SJCRH30 (cell line): ENCODE measurements at places on chromosomes 1 and 21. TPM values are rescaled to one million over a fixed set of nuclear protein-coding genes. Genes with fewer than 3 reads are reported as not detected.

GRCh38 chr1:233268389-233269022 lies 27.0 kb downstream of the PCNX2 start:
- H3K36me3 ChIP-seq: no peaks in the 10 kb centered on the region
- DNase-seq: no peak
- H3K27me3 ChIP-seq: no peaks in the 10 kb centered on the region
- H3K4me3 ChIP-seq: no peak overlapping the region

DNA sequence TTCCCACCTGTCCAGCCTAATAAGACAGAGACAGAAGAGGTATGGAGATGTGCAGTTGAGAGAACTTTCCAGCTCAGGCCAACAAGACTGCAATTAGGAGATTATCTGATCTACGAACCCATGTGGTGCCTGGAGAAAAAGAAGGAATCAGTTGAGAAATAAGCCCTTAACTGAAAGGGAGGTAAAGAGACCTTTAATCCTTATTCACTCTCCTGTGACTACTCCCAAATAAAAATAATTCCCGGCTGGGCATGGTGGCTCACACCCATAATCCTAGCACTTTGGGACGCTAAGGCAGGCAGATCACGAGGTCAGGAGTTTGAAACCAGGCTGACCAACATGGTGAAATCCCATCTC lies 31.9 kb upstream of the SARS1 start:
- DNase-seq: no peak
- H3K27me3 ChIP-seq: 0 out of 2 replicates have a peak, but pooled peaks cover under 1% of the 10 kb centered on the region
- no peaks in the 10 kb centered on the region for H3K36me3 ChIP-seq

The TPTE gene
- total RNA-seq: 0.28 and 0.38 TPM in 2 replicates

- DNase-seq: peak; percentile 54
- H3K4me3 ChIP-seq: no peak overlapping the region
- H3K4me1 ChIP-seq: no peaks in the 10 kb centered on the region
- H3K36me3 ChIP-seq: no peaks in the 10 kb centered on the region
- H3K27ac ChIP-seq: no peak overlapping the region
Observed at GRCh38 chr1:239987103-239987745, 104.5 kb upstream of the FMN2 start.

DNA sequence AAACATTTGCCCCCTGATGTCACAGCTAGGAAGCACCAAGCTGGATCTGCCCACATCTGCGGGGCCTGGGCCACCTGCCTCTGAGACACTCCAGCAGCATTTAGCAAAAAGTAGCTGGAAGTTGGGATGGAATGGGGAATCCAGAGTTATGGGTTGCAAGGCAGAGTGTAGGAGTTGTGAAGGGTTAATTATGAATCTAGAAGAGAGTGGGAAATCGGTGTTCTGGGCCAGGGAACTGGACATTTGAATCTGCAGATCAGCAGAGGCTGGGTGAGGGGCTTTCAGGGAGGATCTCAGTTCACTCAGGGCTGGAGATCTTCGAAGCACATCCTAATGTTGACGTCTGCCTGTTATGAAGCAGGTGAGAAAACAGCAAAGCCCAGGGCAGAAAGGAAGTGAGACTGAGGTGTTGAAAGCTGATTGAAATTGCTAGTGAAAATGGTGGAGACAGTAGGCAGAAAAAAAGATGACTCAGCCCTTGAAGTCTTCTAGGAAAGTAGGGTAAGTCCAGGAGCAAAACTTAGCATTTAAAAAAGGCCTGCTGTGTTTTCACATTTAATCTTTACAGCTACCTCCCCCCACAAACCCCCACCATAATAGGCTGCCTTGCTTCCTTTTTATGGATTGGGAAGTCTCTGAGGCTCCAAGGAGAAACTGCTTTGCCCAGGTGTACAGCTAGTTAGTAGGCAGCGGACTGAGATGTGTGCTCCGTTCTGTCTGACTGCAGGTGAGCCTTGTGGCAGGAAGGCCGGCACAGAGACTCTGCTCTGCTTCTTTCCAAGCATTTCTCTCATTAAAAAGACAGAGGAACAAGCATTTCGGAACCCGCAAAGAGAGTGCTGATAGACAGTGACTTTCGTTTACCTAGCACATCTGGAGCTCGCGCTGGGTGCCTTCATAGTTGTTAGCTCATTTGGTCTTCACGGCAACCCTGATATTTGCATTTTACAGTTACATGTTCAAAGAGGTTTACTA lies 7.2 kb downstream of the VANGL1 start:
- no peak for DNase-seq
- H3K27ac ChIP-seq: no peak overlapping the region
- no peak overlapping the region for H3K4me3 ChIP-seq
- H3K27me3 ChIP-seq: no peaks in the 10 kb centered on the region
- H3K4me1 ChIP-seq: peaks cover 3% of the 10 kb centered on the region; the same call in 1 of the 2 replicates

DNA sequence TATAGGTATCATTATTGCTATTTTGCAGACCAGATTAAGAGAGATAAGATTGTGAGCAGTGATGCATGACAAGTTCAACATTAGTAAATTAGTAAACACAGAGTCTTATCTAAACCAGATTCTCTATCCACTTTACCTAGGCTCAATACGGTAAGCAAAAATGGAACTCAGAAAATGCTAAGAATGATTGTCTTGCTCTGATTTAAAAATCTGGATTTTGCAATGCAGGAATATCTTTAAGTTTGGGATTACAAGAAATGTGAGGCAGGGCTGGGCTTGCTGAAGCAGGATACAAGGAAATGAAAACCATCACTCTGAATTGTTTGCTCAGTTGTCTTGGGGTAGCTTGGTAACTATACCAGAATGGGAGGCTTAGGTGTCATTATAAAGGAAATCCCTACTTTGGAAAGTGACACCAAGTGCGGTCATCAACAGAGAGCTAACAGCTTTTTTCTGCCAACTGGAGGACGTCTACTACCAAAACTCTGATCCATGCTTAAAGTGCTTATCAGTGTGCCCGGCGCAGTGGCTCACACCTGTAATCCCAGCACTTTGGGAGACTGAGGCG lies 332.7 kb upstream of the RUNX1 start:
- H3K27ac ChIP-seq: peak overlapping the region; percentile 15; the same call in 1 of the 2 replicates
- peaks cover 29% of the 10 kb centered on the region for H3K4me1 ChIP-seq
- H3K4me3 ChIP-seq: no peak overlapping the region
- H3K27me3 ChIP-seq: no peaks in the 10 kb centered on the region
- peak; percentile 89 for DNase-seq
- no peaks in the 10 kb centered on the region for H3K36me3 ChIP-seq

GRCh38 chr1:204077979-204078696 lies 5.2 kb downstream of the SOX13 start:
- DNase-seq: peak; percentile 97
- no peaks in the 10 kb centered on the region for H3K27me3 ChIP-seq
- no peak overlapping the region for H3K4me3 ChIP-seq
- H3K36me3 ChIP-seq: no peaks in the 10 kb centered on the region
- peaks cover 59% of the 10 kb centered on the region for H3K4me1 ChIP-seq
